ENCODE measurements at places on chromosomes 1 and 21. TPM values are rescaled to one million over a fixed set of nuclear protein-coding genes. Genes with fewer than 3 reads are reported as not detected.

- no peaks in the 10 kb centered on the region for H3K36me3 ChIP-seq
- no peak overlapping the region for H3K27ac ChIP-seq
- no peak for DNase-seq
- no peak overlapping the region for H3K4me3 ChIP-seq
- no peaks in the 10 kb centered on the region for H3K27me3 ChIP-seq
Observed at GRCh38 chr1:192976576-192976975, 82.6 kb downstream of the UCHL5 start.

DNA sequence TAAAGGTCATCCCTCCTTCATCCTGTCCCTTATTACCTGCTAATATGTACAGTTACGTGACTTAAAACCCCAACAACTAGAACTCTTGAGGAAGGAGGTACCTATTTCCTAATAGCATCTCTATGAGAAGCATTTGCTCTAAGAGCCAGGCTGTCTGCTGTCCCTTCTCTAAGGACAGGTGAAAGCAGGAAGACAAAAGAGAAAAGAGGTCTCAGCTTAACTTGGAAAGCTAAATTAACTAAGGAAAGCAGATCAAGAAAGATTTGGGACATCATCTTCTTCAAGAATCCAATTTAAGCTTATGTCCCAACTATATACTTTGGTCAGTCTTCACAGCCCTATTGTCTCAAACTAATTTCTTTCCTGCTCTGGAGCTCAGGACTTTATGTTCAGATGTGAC lies 2.9 kb downstream of the EGLN1 start:
- peaks cover 53% of the 10 kb centered on the region for H3K4me1 ChIP-seq
- H3K4me3 ChIP-seq, result peak overlapping the region; percentile 84
- H3K27me3 ChIP-seq, result no peaks in the 10 kb centered on the region
- H3K36me3 ChIP-seq, result no peaks in the 10 kb centered on the region

- H3K27me3 ChIP-seq, result no peaks in the 10 kb centered on the region
- H3K4me1 ChIP-seq, result no peaks in the 10 kb centered on the region
- H3K36me3 ChIP-seq, result no peaks in the 10 kb centered on the region
- H3K4me3 ChIP-seq, result no peak overlapping the region
- no peak for DNase-seq
Observed at GRCh38 chr1:160049101-160049500, 17.3 kb upstream of the PIGM start.

CCDC17 gene
- total RNA-seq, result 1.3 TPM

- no peaks in the 10 kb centered on the region for H3K36me3 ChIP-seq
- H3K27me3 ChIP-seq, result no peaks in the 10 kb centered on the region
- H3K4me3 ChIP-seq, result no peak overlapping the region
- no peaks in the 10 kb centered on the region for H3K4me1 ChIP-seq
- H3K27ac ChIP-seq, result peak overlapping the region; percentile 6
Observed at GRCh38 chr1:117146575-117147340, 25.2 kb upstream of the TRIM45 start.

GRCh38 chr1:230278871-230279582 lies 147.1 kb downstream of the PGBD5 start:
- H3K36me3 ChIP-seq, result no peaks in the 10 kb centered on the region
- no peak for DNase-seq
- H3K4me1 ChIP-seq, result peaks cover 13% of the 10 kb centered on the region
- no peak overlapping the region for H3K4me3 ChIP-seq
- no peaks in the 10 kb centered on the region for H3K27me3 ChIP-seq

GRCh38 chr1:14598498-14599182 lies at the start of gene KAZN:
Gene KAZN, plus strand, starts transcription at chr1:14598685.
- H3K4me1 ChIP-seq, result no peaks in the 10 kb centered on the region
- H3K27me3 ChIP-seq, result no peaks in the 10 kb centered on the region
- peak; percentile 61 for DNase-seq
- peak within 1 kb of the TSS; percentile 15 for H3K4me3 ChIP-seq
- no peaks in the 10 kb centered on the region for H3K36me3 ChIP-seq
- H3K27ac ChIP-seq, result no peak within 1 kb of the TSS

DNA sequence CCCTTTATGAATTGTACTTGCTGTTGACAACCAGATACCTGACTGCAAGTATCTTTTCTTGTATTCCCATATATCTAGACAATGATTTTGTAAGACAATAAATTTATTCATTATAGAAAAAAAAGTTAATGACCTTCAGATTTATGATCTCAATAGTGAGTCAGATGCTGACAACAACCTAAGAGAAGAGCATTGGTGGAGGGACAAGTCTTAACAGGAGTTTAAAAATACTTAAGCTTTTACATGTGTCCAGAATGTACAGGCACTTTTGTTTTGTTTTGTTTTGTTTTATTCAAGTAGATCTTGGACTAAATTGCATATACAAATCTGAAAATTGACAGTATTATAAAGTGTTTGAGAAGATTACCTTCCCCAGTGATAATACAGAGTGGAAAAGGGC lies 1544.6 kb upstream of the B3GALT2 start:
- DNase-seq, result no peak
- no peak overlapping the region for H3K4me3 ChIP-seq
- H3K36me3 ChIP-seq, result no peaks in the 10 kb centered on the region

GRCh38 chr1:91720044-91720443 lies 165.9 kb downstream of the TGFBR3 start:
- no peaks in the 10 kb centered on the region for H3K36me3 ChIP-seq
- H3K4me3 ChIP-seq, result no peak overlapping the region

Measured in pancreas (tissue), 10 donors.